Left renal cortex interstitium (tissue), 4 donors: ENCODE measurements at places on chromosomes 7 and 10. TPM values are rescaled to one million over a fixed set of nuclear protein-coding genes. Genes with fewer than 3 reads are reported as not detected.

The GRM3 gene
- polyA plus RNA-seq, result 0.16 TPM

- no peak for DNase-seq
Measured at GRCh38 chr7:141280100-141280499, 206.2 kb downstream of the TMEM178B start.

GRCh38 chr10:112373912-112374338 is at the start of gene ACSL5:
Gene ACSL5, plus strand, starts transcription at chr10:112374116. Its CDS starts 20,831 bp downstream, at chr10:112394947.
- DNase-seq, result no peak

DNA sequence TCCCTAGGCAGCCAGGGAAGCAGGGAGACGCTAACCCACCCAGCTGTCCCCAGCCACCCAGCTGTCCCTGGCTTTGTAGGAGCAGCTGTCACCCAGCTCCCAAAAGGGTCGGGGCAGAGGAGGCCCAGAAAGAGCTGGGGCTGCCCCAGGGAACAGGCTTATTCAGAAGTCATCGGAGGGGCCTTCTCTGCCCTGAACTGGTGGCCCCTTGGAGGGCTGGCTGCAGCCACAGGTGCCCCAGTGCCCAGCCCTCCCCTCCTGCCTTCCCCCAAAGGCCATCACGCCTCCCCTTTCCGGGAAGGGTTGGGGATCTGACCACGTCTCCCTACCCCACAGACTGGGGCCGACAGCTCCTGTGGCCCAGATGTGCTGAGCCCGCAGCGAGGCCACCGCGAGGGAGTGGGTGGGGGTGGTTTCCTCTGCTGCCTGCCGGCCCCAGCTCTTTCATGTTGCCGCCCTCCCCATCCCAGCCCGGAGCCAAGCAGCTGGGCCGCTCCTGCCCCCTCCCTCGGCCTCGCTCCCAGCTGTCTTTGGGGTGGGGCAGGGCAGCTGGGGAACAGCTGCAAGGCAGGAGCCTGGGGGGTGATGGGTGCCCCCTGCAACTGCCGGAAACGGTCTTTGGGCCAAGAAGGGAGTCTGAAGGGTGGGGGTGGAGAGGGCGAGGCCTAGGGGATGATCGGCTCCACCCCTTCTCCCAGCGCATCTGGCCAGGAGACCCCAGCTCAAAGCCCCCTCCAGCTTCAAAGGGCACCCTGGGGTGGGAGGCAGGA is 16.8 kb downstream of the TRIM8 start:
- no peak for DNase-seq

DNA sequence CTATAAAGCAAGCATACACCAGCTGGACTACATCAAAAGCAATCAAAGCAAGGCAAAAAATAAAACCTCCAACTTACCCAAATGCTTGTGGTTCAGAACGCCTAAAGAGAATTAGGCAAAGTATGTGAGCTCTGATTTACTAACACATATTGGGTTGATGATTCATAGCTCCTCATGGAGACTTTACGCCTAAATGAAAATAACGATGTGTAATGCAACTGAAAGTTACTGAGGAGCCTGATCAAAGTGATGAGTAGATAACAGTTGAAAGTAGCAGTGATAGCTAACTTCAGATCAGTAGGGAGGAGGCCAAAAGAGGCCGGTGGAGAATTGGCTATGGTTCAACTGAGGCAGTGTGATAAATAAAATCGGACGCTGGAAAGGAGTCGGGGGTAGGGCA is 85.0 kb downstream of the MPP7 start:
- DNase-seq, result no peak

The CNTNAP2 gene
- 27.3 TPM for polyA plus RNA-seq

DNA sequence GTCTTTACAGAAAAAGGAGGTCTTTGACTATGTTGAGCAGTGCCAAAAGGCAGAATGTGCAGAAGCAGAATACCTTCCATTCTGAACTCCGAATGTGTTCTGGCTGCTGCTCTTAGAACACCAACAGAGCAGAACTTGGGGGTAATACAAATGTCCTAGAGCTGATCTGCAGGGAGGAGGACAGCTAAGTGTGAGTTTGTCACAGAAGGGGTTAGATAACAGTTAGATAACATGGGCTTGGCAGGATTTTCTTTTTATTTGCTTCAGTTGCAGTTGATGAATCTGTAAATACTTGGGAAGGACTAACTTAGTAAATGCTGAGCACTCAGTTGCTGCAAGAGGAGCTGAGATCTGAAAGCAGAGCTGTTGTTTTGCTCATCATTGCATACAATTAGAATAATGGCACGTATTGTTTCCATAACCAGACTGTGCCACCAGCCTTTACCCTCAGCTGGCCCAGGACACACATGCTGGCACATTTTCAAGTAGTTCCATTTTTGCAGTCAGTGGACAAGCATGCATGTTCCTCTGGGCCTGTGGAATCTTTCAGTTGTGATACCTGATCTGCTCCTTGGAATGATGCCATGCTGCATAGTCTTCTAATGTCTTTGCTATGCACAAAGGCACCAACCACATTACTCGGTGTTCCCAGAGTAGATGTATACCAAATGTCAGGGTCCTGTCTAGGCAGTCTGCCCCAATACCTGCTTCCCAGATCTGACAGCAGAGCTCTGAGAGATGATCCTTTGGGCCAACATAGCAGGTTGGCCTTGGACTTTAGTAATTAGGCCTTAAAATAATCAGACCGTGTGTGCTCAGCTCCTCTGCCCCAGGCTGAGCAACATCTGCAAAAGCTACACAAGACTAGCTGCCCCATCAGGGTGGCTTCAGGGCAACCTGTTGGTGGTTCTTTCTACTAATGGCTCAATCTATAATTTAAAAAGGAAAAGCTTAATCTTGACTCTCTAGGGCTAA is 55.7 kb downstream of the GSDME start:
- DNase-seq, result no peak

- no peak for DNase-seq
Measured at GRCh38 chr10:21464134-21464533, 61.3 kb downstream of the SKIDA1 start.

The INHBA gene
- 5.7 TPM for polyA plus RNA-seq
